ENCODE measurements at places on chromosomes 12 and 14. TPM values are rescaled to one million over a fixed set of nuclear protein-coding genes. Genes with fewer than 3 reads are reported as not detected.

ZNF385A gene
- 7.2 TPM for total RNA-seq

IRAK3 gene
- total RNA-seq, result 0.37 TPM

DNA sequence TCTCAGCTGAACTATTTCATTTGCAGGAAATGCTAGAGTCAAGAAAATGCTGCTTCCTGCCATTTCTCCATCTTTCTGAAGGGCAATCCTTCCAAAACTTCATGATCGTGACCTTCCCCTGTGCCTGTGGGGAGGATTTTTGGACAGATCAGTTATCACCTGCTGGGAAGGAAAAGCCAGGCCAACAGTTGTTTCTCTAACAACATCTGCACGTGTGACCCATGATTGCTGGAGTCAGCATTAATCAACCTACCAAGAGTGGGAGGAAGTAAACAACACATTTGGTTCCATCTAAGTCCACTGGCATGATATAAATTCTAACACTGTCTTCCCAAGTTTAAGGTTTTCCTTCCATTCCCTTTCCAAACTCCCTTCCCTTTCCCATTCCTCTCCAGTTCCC lies 172.7 kb downstream of the APAF1 start:
- no peak for DNase-seq

GRCh38 chr14:97306760-97307246 lies 509.6 kb downstream of the VRK1 start:
- DNase-seq, result no peak
